GM12878 (cell line): ENCODE measurements at places on chromosomes 5 and 9. TPM values are rescaled to one million over a fixed set of nuclear protein-coding genes. Genes with fewer than 3 reads are reported as not detected.

- H3K27me3 ChIP-seq, result no peaks in the 10 kb centered on the region
- H3K36me3 ChIP-seq, result no peaks in the 10 kb centered on the region
- H3K4me1 ChIP-seq, result peaks cover 16% of the 10 kb centered on the region; the same call in 1 of the 2 replicates
- DNase-seq, result no peak
Observed at GRCh38 chr5:108638021-108638420, 109.7 kb upstream of the FER start.

Gene WDR38
- not detected in 2 replicates for total RNA-seq

- H3K4me1 ChIP-seq, result no peaks in the 10 kb centered on the region
- no peak overlapping the region for H3K4me3 ChIP-seq
- no peaks in the 10 kb centered on the region for H3K27me3 ChIP-seq
- no peaks in the 10 kb centered on the region for H3K36me3 ChIP-seq
Observed at GRCh38 chr5:42798284-42799240, 13.1 kb downstream of the SELENOP start.

DNA sequence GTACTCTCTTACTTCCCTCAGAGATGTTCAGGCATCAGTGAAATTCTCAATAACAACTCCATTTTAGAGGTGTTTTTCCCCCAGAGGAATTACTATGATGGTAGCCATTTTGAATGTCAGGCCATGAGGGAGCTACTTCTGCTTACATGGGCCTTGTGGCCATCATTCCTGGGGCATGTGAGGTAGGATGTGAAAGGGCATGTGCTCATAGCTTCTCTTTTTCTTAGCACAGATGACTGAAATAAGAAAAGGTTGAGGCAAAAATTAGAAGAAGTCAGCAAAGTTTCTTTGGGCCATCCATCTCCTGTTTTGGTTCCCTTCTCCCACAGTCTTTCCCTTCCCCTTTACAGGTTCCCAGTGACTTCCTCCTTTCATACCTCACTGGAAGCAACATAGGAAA lies 68.8 kb downstream of the FEM1C start:
- no peaks in the 10 kb centered on the region for H3K36me3 ChIP-seq
- no peak overlapping the region for H3K27ac ChIP-seq

GRCh38 chr5:152282331-152282730 lies 122.7 kb downstream of the NMUR2 start:
- H3K4me3 ChIP-seq, result no peak overlapping the region
- DNase-seq, result no peak
- no peaks in the 10 kb centered on the region for H3K4me1 ChIP-seq
- H3K27me3 ChIP-seq, result no peaks in the 10 kb centered on the region
- no peak overlapping the region for H3K27ac ChIP-seq

Gene DOCK8
- total RNA-seq, result 90.6 and 100 TPM in 2 replicates

DNA sequence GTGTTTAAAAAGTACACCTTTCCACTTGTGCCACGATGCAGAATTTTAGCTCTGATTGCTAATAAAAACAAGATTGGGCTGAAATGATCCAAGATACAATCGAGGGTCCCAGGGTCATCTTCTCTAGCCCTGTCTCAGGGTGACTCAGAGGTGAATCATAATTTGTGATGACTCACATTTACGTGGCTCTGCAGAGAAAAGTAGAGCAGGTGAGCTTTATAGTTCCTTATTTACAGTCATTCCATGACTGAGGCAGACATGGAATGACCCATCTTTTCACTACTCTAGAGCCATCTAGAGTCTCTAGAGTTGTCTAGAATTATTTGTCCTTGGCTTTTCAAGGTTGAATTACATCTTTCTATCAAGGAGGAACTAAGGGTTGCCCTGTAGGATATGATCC lies 155.2 kb downstream of the GAS1 start:
- DNase-seq, result no peak
- no peak overlapping the region for H3K27ac ChIP-seq
- no peaks in the 10 kb centered on the region for H3K36me3 ChIP-seq
- no peaks in the 10 kb centered on the region for H3K27me3 ChIP-seq
- no peaks in the 10 kb centered on the region for H3K4me1 ChIP-seq

Gene SOX30
- 0.11 and 0.13 TPM in 2 replicates for total RNA-seq

- no peaks in the 10 kb centered on the region for H3K27me3 ChIP-seq
- no peaks in the 10 kb centered on the region for H3K36me3 ChIP-seq
- no peaks in the 10 kb centered on the region for H3K4me1 ChIP-seq
- no peak overlapping the region for H3K4me3 ChIP-seq
- H3K27ac ChIP-seq, result no peak overlapping the region
Observed at GRCh38 chr5:2894736-2895135, 143.3 kb upstream of the IRX2 start.

GRCh38 chr9:15246708-15247107 lies 60.3 kb downstream of the TTC39B start:
- no peaks in the 10 kb centered on the region for H3K27me3 ChIP-seq
- H3K36me3 ChIP-seq, result no peaks in the 10 kb centered on the region
- no peaks in the 10 kb centered on the region for H3K4me1 ChIP-seq
- H3K4me3 ChIP-seq, result no peak overlapping the region
- no peak overlapping the region for H3K27ac ChIP-seq

- H3K4me1 ChIP-seq, result no peaks in the 10 kb centered on the region
- H3K36me3 ChIP-seq, result no peaks in the 10 kb centered on the region
- no peak for DNase-seq
- no peak overlapping the region for H3K27ac ChIP-seq
Observed at GRCh38 chr5:91118796-91119195, 264.3 kb downstream of the ARRDC3 start.

- no peak overlapping the region for H3K27ac ChIP-seq
- H3K36me3 ChIP-seq, result no peaks in the 10 kb centered on the region
- no peak overlapping the region for H3K4me3 ChIP-seq
- no peaks in the 10 kb centered on the region for H3K27me3 ChIP-seq
- no peak for DNase-seq
Observed at GRCh38 chr5:89110916-89111646, 228.1 kb upstream of the MEF2C start.

DNA sequence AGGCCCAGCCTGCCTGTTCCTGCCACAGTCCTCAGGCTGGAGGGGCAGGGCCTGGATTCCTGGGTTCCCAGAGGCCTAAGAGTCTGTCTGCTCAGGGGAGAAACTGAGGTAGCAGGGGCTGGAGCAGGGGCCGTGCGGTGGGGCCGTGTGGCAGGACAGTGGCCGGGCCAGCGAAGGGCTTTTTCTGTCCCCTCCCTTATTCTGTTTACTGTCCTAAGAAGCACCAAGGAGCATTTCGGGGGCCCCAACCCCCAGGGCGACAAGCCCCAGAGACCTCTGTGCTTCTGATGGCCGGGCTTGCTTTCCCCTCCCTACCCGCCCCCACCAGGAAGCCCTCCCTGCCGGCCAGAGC lies 6.8 kb upstream of the ASB6 start:
- H3K36me3 ChIP-seq, result no peaks in the 10 kb centered on the region
- DNase-seq, result no peak
- H3K4me3 ChIP-seq, result no peak overlapping the region
- no peaks in the 10 kb centered on the region for H3K4me1 ChIP-seq
- H3K27ac ChIP-seq, result no peak overlapping the region

Gene LYSMD3
- total RNA-seq, result 12.0 and 13.5 TPM in 2 replicates

DNA sequence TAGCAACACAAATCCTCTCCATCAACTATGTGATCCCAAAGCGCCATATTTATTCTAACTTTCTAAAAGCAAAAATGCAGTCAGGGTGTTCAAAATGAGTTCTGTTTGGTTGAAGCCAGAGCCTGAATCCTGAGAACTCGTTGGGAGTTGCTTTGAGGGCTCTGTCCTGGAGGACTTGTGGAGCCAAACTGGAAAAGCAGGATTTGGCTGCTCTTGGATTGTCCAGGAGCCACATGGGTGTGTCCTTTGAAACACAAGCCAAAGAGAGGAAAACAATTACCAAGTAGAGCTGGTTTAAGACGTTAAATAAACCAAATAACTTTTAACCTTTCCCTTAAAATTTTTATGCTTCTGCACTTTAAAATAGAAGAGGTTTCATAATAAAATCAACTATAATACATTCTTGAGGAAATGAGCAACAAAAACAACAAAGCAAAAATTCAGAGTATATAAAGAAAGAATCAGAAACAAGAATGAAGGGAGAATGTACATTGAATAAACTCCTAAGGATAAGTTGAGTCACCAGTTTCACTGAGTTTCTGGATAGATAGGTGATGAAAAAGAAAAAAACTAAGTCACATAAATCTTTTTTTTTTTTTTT lies 13.5 kb downstream of the C5orf46 start:
- no peak overlapping the region for H3K4me3 ChIP-seq
- H3K27ac ChIP-seq, result no peak overlapping the region
- no peaks in the 10 kb centered on the region for H3K4me1 ChIP-seq
